ENCODE measurements at places on chromosomes 2 and 18.

GRCh38 chr2:201661366-201661765 lies 18.1 kb upstream of the TMEM237 start:
- DNase-seq: no peak

DNA sequence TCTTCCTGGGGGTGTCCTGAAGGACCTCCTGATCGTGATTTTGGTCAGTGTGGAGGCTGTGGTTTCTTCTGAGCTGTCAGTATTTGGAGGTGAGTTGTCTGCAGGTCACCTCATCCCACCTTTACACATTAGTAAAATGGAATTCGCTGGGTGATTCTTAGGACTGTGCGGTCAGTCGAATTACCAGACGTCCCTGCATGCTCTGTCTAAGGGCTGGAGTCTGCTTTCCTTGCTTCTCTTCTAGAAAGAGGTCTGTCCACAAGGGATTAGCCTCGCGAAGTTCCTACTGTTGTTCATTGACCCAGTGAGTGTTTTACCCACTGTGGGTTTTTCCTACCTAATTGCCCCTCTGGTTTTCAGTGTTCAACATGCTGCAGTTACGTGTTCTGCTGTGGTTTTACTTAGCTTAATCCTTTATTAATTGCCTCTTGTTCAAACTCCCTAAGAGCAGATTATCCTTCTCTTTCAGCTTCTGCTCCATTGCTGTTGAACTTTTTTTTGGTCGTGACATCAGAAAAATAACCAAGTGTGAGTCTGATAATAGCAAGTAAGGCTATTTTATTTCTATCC lies 183.4 kb downstream of the NEDD4L start:
- no peak for DNase-seq

GRCh38 chr2:75311993-75312392 lies 112.7 kb upstream of the TACR1 start:
- DNase-seq: no peak

DNA sequence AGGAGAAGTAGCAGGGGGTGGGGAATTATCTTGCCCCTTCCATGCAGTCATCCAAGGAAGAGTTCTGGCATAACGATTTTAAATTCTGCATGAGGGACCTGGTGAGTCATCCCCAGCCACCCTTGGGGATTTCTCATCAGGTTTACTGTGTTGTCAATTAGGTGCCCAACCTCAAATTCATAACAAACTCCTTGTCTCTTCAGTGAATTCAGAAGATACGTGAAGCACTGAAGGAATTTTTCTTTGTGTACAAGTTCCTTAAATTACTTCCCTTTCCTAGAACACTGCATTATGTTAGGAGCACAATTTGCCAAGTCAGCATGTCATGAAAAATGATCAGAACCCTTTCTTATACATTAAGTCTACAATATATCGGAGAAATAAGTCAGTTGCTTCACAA lies 70.8 kb upstream of the NOSTRIN start:
- no peak for DNase-seq

- no peak for DNase-seq
Observed at GRCh38 chr2:212052412-212053159, 486.0 kb downstream of the ERBB4 start.

- no peak for DNase-seq
Observed at GRCh38 chr2:19806591-19806990, 95.2 kb downstream of the TTC32 start.

Data from stimulated activated CD4-positive, alpha-beta T cell treated with anti-CD3 and anti-CD28 coated beads, Interleukin-12 subunit alpha, Interleukin-12 subunit beta, amount 100 ng/mL, for 4 hours (primary cell).